ENCODE measurements at places on chromosomes 7 and 10.

- no peak for DNase-seq
Measured at GRCh38 chr7:139588632-139589031, 65.1 kb downstream of the CLEC2L start.

- no peak for DNase-seq
Measured at GRCh38 chr7:137619181-137619580, 227.6 kb downstream of the DGKI start.

GRCh38 chr10:61662794-61663259 lies at the start of gene CABCOCO1:
TSS of gene CABCOCO1 (plus strand) at chr10:61662929. CDS start at chr10:61662973, 44 bp downstream.
- no peak for DNase-seq

- no peak for DNase-seq
Measured at GRCh38 chr10:101453791-101454718, 100.1 kb downstream of the BTRC start.

GRCh38 chr10:128049226-128050120 lies 76.8 kb downstream of the MKI67 start:
- DNase-seq: no peak

- DNase-seq: no peak
Measured at GRCh38 chr10:126905776-126906703, 812 bp downstream of the DOCK1 start.

DNA sequence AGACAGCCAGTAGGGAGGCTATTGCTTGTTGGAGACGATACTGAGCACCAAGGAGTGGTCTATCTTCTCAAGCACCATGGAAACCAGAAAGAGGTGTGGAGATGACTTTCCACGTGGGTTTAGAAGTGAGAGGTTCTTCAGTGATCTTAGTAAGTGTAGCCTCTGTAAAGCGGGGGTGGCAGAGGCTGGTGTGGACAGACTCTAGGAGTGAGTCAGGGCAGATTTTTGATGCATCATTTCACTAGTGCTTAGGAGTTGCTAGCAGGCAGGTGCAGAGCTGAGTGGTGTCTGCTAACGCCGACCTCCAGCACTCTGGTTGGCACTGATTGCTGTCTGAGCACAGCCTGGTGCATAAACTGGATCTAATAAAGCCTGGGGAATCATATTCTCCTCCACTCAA lies 78.4 kb upstream of the ADO start:
- DNase-seq: no peak

DNA sequence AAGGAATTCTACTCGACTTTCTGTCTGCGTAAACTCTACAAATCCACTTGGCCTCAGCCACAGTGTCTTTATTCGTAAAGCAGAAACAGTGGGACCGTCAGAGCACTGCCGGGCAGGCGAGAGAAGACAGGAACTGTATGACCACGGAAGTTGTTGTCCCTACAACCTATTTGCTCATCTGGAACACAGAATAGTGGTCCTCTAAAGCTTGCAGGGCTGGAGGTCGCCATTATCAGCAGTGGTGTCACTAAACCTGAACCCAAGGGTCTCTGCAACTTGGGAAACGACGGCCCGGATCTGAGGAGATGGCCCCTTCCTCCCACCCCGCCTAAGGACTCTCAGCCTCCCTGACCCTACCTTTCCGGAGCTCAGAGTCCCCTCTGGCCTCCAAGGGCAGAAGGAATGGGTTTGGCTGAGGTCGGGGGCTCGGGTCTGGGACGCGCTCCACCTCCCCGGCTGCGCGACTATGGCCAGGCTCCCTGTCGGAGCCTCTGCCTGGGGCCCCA lies 442 bp downstream of the STYXL1 start:
- no peak for DNase-seq

DNA sequence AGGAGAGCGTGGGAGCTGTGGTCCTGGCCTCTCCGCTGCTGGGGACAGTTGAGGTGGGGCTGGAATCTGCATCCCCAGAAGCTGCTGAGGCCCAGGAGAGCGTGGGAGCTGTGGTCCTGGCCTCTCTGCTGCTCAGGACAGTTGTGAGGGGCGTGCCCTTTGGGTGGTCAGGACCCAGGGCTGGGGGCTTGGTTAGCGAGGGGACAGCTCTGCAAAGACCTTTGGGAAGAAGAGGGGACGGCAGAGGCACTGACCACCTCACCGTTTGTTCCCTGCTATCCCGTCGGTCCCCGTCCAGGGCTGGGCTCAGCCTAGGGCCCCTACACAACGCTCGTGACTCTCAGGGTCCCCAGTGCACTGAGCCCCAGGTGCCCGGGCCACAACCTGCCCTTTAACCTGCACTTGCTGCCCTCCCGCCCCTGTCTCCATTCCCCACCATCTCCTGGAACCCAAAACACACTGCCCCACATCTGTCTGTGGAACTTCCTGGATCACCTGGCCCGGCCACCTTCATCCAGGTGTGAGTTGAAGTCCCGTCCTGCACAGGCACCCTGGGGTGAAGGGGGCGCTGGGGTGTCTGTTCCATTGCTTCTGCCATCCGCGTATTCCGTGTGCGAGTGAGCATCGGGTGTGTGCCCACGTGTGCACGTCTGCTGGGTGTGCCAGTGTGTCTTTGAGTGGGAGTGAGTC lies 14.1 kb downstream of the FOXL3 start:
- DNase-seq: no peak

- no peak for DNase-seq
Measured at GRCh38 chr10:94010886-94011285, 17.2 kb downstream of the PLCE1 start.

DNA sequence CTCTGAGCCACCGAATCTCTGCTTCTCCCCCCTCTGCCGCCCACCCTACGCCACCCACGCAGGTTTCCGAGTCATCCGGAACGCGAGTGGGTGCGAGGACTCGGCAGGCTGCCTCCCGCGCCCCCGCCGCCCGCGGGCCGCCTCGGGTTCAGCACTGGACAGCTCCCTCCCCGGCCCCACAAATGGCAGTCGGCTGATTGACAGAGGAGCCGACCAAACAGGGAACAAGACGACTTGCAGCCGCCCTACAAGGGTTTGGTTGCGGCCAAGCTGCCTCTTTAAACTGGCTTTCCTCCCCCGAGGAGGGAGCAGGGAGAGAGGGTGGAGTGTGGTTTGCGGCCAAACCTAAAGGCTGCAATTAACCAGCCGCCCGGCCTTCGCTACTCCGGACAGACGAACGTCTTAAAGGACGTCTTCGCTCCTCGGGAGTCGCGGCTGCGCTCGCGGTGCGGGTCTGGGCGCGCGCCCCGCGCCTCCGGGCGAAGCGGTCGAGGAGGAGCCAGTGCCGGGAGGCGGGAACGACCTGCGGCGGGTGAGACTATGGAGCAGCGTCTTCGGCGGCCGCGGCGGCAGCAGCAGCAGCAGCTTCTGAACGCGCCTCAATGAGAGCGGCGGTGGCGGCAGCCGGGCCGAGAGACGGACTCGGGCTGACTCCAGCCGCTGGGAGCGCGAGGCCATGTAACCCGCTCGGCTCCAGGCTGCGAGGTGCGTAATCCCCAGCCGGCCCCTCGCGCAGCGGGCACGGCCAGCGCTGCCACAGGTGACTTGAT lies at the start of gene GPR158:
Gene GPR158, plus strand, starts transcription at position 541 of the 770 bp plus-strand sequence. CDS start 420 bp downstream, outside the sequence.
- no peak for DNase-seq

- DNase-seq: no peak
Measured at GRCh38 chr7:4895766-4896165, 12.2 kb upstream of the RADIL start.

DNA sequence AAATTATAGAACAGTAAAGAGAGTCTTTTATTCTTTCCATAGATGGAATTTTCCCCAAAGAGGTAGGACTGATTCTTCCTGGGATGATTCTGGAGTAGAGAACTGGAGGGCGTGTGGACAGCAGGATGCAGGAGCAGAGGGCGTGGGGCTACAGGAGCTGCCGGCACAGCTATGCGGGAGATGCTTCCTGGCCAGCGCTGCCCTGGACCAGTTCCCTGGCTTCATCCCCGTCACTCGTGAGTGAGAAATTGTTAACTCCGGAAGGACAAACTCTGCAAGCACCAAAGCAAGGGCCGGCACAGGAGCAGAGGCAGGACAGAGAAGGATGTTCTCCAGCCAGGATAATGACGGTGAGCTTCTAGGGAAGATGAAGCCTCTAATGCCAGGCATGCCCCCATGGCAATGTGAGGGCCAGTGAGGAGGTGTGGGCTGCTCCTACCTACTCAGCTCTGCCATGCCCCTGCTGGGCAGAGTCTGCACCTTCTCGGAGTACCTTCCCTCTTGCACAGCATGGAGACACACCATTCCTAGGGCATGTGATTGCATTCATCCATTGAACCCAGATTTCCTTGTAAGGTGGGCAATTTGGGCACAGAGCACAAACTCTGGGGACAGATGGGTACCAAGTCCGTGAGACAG lies 760.9 kb upstream of the IGFBP3 start:
- DNase-seq: no peak

GRCh38 chr7:108004220-108005142 lies 1.5 kb upstream of the LAMB1 start:
- no peak for DNase-seq
